Cortex of kidney (tissue), 1 donor: ENCODE measurements at places on chromosomes 7 and 10.

DNA sequence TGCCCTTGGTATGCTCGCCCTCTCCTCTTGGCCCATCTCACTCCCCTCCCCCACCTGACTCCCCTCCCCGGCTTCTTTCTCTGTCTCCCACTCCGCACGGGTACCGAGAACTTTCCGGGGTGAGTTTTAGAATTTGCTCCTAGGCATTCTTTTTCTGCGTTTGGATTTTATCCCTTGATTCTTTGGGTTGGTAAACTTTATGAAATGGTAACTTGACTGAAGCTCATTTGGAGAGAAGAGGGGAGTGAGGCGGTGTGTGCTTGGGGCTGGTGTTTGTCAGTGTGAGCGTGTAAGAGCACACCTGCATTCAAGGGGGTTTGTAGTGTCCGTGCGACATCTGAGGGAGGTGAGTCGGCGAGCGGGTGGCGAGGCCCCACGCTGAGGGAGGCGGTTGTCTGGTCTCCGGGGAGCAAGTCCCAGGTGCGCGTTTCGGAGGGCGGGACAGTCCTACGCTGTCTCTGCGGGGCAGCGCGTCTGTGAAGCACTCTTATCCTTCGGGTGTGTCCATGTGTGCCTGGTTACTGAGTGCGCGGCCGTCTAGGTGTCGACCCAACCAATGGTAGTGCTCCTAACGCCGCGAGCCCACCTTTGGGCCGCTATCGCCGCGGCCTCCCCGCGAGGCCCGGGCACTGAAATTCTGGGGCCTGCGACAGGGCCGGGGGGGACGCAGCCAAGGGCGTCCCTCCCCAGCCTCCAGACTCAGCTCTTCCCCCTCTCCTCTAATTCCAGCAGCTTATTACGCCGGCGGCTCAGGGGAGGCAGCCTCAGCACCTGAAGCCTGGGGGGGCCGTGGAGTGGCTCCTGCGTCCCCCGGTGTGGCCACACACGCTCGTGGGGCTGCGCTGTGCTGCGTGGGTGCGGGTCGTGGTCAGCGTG, 2.6 kb upstream of the ZNF503 start:
- DNase-seq, result no peak

GRCh38 chr7:517774-518629, 1.6 kb downstream of the PDGFA start:
- DNase-seq, result no peak

GRCh38 chr7:6446838-6447580, 745 bp downstream of the DAGLB start:
- DNase-seq, result no peak

GRCh38 chr10:71401056-71401455, 4.3 kb downstream of the CDH23 start:
- DNase-seq, result no peak

DNA sequence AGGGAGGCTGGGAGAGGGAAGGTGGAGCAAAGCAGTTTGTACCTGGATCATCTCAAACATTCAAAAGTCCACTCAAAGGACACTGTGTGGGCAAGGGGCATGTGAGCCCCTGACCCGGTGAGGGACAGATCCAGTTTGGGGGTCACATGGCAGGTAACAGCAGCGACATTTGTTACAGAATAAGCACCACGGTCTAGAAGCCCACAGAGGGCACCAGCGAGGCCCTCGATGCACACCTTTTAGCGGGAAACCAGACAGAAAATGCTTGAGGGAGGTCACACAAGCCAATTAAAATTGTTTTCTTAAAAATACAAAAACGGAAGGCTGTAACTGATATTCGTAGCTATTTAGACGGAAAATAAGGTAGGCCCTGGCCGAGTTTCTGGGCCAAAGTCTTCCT, 144.4 kb downstream of the ZMYND11 start:
- DNase-seq, result no peak

DNA sequence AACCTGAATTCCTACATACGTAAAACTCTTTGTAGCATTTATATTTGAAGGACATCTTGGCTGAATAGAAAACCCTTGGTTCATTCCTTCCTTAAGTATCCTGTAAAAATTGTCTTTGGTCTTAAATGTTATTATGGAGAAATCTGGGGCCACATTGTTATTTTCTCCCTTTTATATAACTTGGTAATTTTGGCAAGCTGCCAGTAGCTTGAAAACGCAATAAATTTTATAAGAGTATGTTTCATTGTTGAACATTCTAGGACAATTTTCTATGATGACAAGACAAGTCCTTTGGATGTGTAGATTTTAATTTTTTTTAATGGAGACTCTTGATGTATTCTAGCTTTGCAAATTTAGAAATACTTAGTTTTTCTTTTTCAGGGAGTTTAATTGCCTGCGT, 191.9 kb downstream of the ABCA13 start:
- DNase-seq, result no peak

DNA sequence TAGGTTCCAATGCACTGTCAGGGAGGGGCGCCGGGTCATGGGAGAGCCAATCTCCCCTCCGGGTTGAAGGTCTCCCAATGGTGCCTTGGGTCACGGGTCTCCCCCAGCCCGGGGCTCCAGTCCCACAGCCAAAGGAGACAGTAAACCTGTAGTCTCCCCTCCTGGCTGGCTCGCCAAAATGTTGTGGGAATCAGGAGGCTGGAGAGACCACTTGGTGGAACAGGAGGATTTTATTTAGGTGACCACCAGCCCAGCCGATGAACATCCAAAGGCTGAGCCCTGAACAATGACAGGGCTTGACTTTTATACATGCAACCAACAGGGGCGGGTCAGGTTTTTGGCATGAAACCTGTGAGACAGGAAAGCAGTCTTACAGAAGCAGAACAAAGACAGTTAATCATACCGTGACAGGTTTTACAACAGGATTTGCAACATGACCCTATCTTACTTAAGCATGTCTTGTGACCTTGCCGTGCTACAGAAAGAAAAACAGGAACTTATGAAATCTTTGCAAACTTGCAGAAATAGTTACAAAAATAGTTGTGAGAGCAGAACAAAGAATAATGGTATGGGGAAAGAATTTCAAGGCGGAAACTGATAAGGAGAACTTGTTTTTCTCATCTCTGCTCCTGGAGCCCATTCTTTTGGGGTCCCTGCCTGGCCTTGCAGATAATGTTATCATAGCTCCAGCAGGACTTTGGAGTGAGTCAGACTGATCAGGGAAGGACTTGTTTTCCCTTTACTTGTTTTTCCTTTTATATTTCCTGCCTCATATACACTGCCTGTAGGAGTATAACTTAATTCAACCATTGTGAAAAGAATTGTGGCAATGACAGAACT, 7.1 kb downstream of the ERV3-1 start:
- no peak for DNase-seq

GRCh38 chr10:98078774-98079173, 48.4 kb upstream of the CRTAC1 start:
- DNase-seq, result no peak

DNA sequence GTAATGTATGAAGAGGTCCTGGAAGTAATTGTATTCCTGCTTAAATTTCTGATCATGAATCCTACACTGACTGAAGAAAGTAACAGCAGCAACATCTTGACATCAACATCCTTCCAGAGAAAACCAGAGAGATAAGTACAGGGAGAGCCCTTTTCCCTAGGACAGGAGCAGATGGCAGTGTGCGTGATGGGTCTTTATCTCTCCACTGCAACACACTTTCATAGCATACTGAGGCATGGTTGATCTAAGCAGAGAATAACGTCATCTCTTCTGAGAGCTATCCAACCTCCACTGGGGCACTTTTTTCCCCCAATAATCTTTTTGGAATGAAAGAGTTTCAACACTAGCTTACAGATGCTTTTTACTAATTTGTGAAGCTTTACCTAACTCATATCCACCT, 342 bp downstream of the OR2A25 start:
- DNase-seq, result no peak

GRCh38 chr7:5636914-5637313, 144.5 kb downstream of the RNF216 start:
- DNase-seq, result no peak

DNA sequence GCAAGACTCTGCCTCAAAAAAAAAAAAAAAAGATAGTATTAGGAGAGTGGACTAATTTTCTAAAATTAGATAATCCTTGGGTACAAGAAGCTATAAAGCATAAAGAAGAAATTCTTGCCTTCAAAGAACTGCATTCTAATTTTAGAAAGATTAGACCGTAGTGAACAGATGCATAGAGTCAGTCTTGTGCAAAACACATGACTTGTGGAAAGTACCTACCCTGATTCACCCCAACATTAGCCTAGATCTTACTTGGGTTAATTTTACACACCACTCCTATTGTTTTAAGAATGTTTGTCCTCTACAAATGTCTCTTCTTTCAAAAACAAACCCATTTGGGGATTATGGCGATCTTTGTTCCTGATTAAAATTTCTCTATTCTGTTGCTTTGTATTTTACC, 38.9 kb upstream of the SP8 start:
- no peak for DNase-seq

GRCh38 chr7:2508327-2509215, 11.0 kb upstream of the LFNG start:
- no peak for DNase-seq

- no peak for DNase-seq
Measured at GRCh38 chr7:158468700-158469296, 118.8 kb downstream of the PTPRN2 start.

- no peak for DNase-seq
Measured at GRCh38 chr10:67771200-67771599, 66.8 kb downstream of the DNAJC12 start.
